ENCODE measurements at places on chromosomes 7 and 10. TPM values are rescaled to one million over a fixed set of nuclear protein-coding genes. Genes with fewer than 3 reads are reported as not detected.
A peak's percentile ranks its signal among the peaks of the same experiment; 100 is the strongest.

GRCh38 chr7:15104411-15105092 lies 202.0 kb upstream of the DGKB start:
- no peak for DNase-seq
- H3K4me3 ChIP-seq: no peak overlapping the region
- no peaks in the 10 kb centered on the region for H3K36me3 ChIP-seq
- no peaks in the 10 kb centered on the region for H3K4me1 ChIP-seq

- DNase-seq: no peak
- no peaks in the 10 kb centered on the region for H3K4me1 ChIP-seq
- H3K4me3 ChIP-seq: no peak overlapping the region
- H3K36me3 ChIP-seq: no peaks in the 10 kb centered on the region
- no peak overlapping the region for H3K27ac ChIP-seq
Observed at GRCh38 chr7:117041822-117042221, 88.5 kb downstream of the ST7 start.

- H3K4me1 ChIP-seq: 0 out of 2 replicates have a peak, but pooled peaks cover 11% of the 10 kb centered on the region
- no peak overlapping the region for H3K27ac ChIP-seq
- peak; percentile 58 for DNase-seq
- no peak overlapping the region for H3K4me3 ChIP-seq
Observed at GRCh38 chr7:158924956-158925355, 68.6 kb downstream of the DYNC2I1 start.

DNA sequence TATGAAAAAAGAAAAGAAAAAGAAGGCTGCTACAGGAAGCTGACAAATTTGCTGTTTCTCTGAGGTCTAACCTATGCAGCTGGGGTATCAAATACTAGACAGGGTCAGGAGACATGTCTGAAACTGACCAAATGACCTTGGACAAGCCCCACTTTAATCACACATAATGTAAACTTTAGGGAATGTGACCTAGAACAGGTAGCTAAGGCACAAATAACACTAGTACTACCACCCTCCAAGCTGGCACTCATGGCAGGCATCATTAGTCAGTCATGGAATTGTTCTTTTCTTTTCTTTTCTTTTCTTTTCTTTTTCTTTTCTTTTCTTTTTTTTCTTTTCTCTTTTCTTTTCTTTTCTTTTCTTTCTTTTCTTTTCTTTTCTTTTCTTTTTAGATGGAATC lies 250.4 kb downstream of the KCNMA1 start:
- no peaks in the 10 kb centered on the region for H3K27me3 ChIP-seq
- peak overlapping the region; percentile 81 for H3K27ac ChIP-seq
- H3K4me3 ChIP-seq: peak overlapping the region; percentile 8
- DNase-seq: no peak

DNA sequence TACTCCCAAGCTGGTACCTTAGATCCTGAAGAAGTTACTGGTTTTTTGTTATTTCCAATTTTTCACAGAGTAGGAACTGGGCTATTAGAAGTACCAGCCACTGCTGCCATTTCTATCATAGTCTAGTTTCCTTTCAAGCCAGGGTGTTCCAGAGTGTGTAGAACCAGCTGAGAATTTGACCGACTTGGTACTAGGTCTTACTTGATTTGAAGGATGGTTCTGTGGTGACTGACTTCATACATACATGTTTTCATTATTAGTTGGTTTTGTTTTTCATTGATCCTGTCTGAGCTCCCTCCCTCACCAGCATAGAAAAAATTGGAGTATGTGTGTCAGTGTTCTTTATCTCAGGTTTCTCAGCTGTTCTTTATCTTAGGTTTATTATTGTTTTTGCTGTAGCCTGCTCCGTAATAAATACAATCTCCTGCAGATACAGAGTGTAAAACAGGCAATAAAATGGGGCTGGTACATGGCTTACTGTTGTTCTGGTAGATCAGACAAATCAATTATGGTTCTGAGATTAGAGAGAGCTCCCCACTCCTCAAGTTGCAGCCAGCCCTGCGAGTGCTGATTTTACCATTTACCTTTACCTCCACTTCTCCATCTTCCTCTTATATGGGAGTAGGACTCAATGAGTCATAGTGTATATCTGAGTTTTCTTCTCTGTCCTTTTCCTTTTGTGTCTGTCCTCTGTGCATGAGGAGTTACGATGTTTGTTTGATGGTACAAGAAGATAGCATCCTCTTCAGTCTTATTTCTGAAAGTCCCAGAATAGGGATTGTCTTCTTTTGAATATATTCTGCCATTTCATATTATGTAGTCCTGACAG lies 122.6 kb downstream of the LRRC4 start:
- no peak overlapping the region for H3K4me3 ChIP-seq
- no peaks in the 10 kb centered on the region for H3K36me3 ChIP-seq
- no peak overlapping the region for H3K27ac ChIP-seq
- no peak for DNase-seq
- H3K27me3 ChIP-seq: no peaks in the 10 kb centered on the region
- peaks cover 11% of the 10 kb centered on the region for H3K4me1 ChIP-seq

Gene C7orf33
- total RNA-seq: not detected

DNA sequence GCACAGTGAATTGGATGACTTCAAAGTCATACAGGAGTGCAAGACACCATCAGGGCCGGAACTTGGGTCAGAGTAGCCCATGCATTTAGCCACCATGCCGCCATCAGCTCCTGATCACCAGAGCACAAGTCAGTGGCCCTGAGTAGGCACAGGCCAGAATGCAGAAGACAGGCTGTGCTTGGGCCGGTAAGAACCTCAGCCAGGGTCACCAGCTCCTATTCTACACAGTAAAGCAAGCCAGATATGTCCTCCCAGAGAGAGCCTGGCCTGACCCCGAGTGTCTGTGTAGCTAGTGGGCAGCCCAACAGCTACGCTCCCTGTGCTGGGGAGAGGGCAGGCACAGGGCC lies 44.5 kb upstream of the COL13A1 start:
- H3K27ac ChIP-seq: no peak overlapping the region
- no peaks in the 10 kb centered on the region for H3K4me1 ChIP-seq
- H3K4me3 ChIP-seq: no peak overlapping the region
- H3K36me3 ChIP-seq: no peaks in the 10 kb centered on the region
- H3K27me3 ChIP-seq: peaks cover 19% of the 10 kb centered on the region

DNA sequence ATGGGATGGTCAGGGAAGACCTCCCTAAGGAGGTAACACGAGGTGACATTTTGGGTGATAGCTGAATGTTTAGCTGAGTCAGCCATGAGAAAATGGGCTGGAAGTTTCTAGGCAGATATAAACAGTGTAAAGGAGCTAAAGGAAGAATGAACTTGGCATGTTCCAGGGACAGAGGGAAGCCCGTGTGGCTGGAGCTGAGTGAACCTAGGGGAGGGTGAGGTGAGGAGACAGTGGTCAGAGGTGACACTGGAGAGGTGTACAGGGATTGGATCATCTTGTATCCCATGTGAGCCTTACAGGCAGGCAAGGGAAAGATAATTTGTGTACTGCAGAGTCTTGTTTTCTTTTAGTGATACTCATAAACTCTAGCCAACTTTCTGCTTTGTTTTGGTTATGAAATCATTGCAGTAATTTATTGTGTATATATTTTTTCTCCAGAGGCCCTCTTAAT lies 1.8 kb downstream of the STARD3NL start:
- H3K36me3 ChIP-seq: peaks cover 4% of the 10 kb centered on the region
- peak overlapping the region; percentile 87 for H3K4me3 ChIP-seq
- no peak overlapping the region for H3K27ac ChIP-seq
- peaks cover 16% of the 10 kb centered on the region for H3K4me1 ChIP-seq
- DNase-seq: no peak
- no peaks in the 10 kb centered on the region for H3K27me3 ChIP-seq

- H3K4me3 ChIP-seq: peak within 1 kb of the TSS; percentile 95
- peaks cover 24% of the 10 kb centered on the region for H3K4me1 ChIP-seq
Observed at GRCh38 chr7:143408686-143409561, at the start of gene EPHA1. EPHA1 (minus strand) TSS chr7:143408856; CDS start chr7:143408805, 51 bp downstream.

- H3K36me3 ChIP-seq: no peaks in the 10 kb centered on the region
- no peak overlapping the region for H3K4me3 ChIP-seq
- no peak for DNase-seq
- H3K27me3 ChIP-seq: no peaks in the 10 kb centered on the region
- no peak overlapping the region for H3K27ac ChIP-seq
Observed at GRCh38 chr7:64654796-64655548, 11.0 kb upstream of the ZNF107 start.

- no peaks in the 10 kb centered on the region for H3K36me3 ChIP-seq
- no peak overlapping the region for H3K4me3 ChIP-seq
- no peaks in the 10 kb centered on the region for H3K4me1 ChIP-seq
Observed at GRCh38 chr7:1607696-1608095, 37.9 kb upstream of the PSMG3 start.

Gene ADRB1
- 0.15 TPM for total RNA-seq

- H3K27me3 ChIP-seq: no peaks in the 10 kb centered on the region
- H3K36me3 ChIP-seq: peaks cover 11% of the 10 kb centered on the region
- no peak for DNase-seq
- peaks cover 23% of the 10 kb centered on the region for H3K4me1 ChIP-seq
Observed at GRCh38 chr10:118308664-118309063, 33.5 kb downstream of the FAM204A start.

- H3K27me3 ChIP-seq: no peaks in the 10 kb centered on the region
- no peaks in the 10 kb centered on the region for H3K36me3 ChIP-seq
- H3K4me1 ChIP-seq: peaks cover 10% of the 10 kb centered on the region
- no peak for DNase-seq
- no peak overlapping the region for H3K27ac ChIP-seq
- no peak overlapping the region for H3K4me3 ChIP-seq
Observed at GRCh38 chr7:112213735-112214134, 7.2 kb downstream of the ZNF277 start.

DNA sequence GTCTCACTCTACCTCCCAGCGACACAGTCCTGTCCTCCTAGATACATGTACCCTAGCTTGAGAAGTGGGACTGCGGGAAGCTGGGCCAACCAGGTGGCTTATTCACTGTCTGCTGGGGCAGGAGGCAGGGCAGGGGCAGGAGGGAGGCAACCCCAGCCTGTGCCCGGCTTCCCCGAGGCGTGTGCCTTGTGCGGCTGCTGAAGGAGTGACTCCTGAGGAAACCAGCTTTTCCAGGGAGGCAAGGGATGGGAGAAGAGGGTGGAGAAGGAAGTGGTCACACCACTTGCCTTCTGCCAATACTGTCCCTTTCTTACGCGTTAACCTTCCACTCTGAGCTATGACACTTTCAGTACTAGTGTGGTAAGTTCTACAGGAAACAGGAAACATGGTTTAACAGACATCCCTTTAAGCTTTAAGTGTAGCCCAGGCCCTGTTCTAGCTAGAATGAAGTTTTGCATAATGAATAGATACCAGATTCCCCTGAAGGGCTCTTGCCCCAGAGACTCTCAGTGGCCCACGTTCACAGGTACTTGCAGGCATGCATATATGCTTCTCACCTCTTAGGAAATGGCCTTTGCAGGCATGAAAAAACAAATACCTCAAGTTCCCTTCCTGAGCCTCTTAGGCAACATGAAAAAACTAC lies 40.6 kb downstream of the SYPL1 start:
- peak overlapping the region; percentile 80 for H3K27ac ChIP-seq
- no peaks in the 10 kb centered on the region for H3K27me3 ChIP-seq
- H3K4me3 ChIP-seq: no peak overlapping the region
- peak; percentile 85 for DNase-seq
- H3K36me3 ChIP-seq: no peaks in the 10 kb centered on the region
- H3K4me1 ChIP-seq: peaks cover 40% of the 10 kb centered on the region

Gene DLX6
- not detected for total RNA-seq

Gene OPN1SW
- total RNA-seq: not detected

DNA sequence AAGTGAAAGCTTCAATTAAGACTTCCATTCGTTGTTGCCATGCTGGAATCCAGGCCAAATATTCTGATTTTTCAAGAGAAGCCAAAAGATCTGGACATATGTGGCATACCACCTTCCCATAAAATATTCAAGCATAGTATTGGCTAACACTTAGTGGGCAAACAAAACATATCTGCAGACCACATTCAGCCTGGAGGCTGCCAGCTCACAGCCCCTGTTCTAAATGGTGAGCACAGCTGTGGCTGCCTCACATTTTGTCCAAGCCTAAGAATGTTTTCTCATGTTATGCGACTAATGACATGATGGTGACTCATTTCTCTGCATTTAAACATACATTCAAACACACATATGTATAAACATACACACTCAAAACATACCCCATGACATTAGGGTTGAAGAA lies 10.6 kb upstream of the CALU start:
- no peaks in the 10 kb centered on the region for H3K27me3 ChIP-seq
- H3K4me3 ChIP-seq: no peak overlapping the region
- H3K27ac ChIP-seq: no peak overlapping the region
- no peaks in the 10 kb centered on the region for H3K36me3 ChIP-seq
- DNase-seq: peak; percentile 62

- DNase-seq: no peak
- no peak overlapping the region for H3K4me3 ChIP-seq
- H3K4me1 ChIP-seq: no peaks in the 10 kb centered on the region
- H3K36me3 ChIP-seq: no peaks in the 10 kb centered on the region
- H3K27ac ChIP-seq: no peak overlapping the region
- no peaks in the 10 kb centered on the region for H3K27me3 ChIP-seq
Observed at GRCh38 chr7:41786404-41786803, 83.5 kb upstream of the INHBA start.

Gene MUC12
- 0.69 TPM for total RNA-seq

DNA sequence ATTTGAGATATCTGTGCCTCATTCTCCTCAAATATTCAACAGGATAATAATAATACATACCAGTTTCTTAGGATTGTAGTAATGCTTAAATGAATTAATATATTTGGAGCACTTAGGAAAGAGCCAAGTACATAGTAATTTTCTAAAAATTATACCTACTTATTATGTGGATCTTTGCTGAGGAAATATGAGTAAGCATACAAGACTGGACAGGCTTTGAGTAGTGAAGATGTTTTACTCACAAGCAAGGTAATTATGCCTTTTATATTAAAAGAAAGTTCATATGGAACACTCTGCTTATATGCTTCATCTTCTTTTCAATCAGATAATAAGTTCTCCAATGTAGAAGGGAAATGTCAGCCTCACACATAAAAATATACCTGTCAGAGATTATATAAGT lies 337.5 kb upstream of the KAT6B start:
- H3K4me1 ChIP-seq: no peaks in the 10 kb centered on the region
- DNase-seq: no peak
- H3K4me3 ChIP-seq: no peak overlapping the region
- H3K27me3 ChIP-seq: no peaks in the 10 kb centered on the region
- no peak overlapping the region for H3K27ac ChIP-seq

DNA sequence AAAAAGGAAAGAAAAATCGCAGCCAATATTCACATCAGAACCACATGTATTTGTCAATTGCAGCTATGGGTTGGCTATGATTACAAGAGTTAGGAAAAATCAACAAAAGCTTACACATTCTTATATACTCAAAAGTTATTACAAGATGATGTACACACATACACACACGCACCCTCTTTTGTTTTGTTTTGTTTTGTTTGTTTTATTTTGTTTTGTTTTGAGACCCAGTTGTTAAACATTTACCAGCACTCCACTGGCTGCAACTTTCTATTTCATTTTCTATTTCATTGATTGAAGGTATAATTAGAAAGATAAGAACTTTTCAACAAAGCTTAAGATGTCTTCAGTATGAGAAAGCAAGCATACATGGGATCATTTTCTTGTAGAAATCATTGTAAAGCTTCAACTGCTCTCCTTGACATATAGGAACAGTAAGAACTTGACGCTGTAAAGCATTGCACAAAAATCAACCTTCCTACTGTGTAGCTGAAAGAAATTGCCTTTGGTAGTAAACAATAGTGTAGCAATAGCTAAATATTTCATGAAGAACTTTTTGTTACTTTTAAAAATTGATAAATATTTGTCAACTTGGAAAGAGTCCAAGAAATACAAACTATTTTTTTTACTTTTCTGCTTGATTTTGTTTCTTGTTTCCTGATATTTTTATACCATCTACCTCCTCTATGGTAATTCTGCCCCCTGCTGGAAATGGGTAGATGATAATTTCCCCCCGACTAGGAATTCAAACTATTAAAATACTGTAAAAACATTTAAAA lies 205.9 kb downstream of the MBL2 start:
- H3K4me3 ChIP-seq: peak overlapping the region; percentile 39
- no peaks in the 10 kb centered on the region for H3K27me3 ChIP-seq
- H3K27ac ChIP-seq: peak overlapping the region; percentile 49
- peak; percentile 98 for DNase-seq
- peaks cover 42% of the 10 kb centered on the region for H3K4me1 ChIP-seq
